CD8-positive, alpha-beta memory T cell (primary cell): ENCODE measurements at places on chromosomes 12 and 14. TPM values are rescaled to one million over a fixed set of nuclear protein-coding genes. Genes with fewer than 3 reads are reported as not detected.

- no peak for DNase-seq
Measured at GRCh38 chr12:90816353-90817089, 138.5 kb downstream of the CCER1 start.

DNA sequence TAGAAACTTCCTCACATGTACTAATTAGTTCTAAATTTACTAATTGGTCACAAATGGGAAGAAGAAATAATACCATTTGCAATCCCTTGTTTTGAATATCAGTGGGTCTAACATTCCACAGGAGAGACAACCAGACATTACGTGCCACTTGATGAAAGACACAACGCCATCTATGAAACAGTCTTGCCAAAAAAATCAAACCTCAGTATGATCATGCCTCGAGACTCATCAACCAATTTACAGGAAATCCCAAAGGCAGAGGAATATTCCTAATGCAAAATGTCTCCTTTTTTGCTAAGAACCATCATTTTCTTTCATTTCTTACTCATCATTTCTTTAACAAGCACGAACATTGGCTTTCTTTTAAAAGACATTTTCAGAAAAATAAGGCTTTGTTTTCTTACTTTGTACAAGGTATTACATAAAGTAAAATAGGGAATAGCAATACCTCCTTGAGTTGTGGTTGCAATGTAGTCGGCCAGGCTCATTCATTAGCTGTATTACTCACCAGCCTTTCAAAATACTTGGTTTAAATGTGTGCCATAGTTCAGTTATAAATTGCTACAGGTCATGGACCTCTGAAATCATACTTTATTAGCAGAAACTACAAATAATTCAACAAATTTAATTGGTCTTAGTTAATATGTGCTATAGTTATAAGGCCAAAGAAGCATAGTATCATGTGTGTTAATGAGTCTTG, 436.2 kb upstream of the FLRT2 start:
- DNase-seq: no peak

Gene BMP4
- total RNA-seq: not detected

- no peak for DNase-seq
Measured at GRCh38 chr12:132083614-132083940, 60.5 kb downstream of the DDX51 start.

Gene PRPF39
- total RNA-seq: 49.1 TPM

Gene RHOJ
- total RNA-seq: not detected

Gene RNU4-1
- 678 TPM for total RNA-seq

Gene ITGA7
- 2.7 TPM for total RNA-seq

GRCh38 chr12:113474635-113475436, 3.2 kb upstream of the LHX5 start:
- no peak for DNase-seq

GRCh38 chr14:84657911-84658310, 872.0 kb upstream of the FLRT2 start:
- no peak for DNase-seq

- DNase-seq: no peak
Measured at GRCh38 chr12:123063535-123063934, 83.1 kb downstream of the ARL6IP4 start.

- DNase-seq: no peak
Measured at GRCh38 chr14:29205658-29206057, 439.1 kb downstream of the FOXG1 start.

DNA sequence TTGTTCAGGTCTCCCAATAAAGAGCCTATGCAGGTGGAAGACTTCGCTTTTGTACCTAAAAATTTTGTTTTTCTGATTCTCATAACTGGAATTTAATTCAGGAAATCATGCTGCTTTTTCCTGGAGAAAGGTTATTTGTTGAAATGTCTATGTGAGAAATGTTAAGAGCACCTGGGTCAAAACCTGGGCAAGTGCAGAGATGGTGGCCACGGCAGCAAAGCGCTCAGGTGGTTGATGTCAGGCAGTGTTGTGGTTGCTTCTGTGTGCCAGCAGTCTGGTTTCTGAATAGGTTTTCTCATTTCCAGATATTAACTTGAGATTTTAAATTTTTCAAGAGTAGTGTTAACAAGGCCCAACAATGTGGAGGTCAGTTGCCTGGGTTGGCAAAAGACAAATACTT, 96.2 kb downstream of the ESR2 start:
- DNase-seq: no peak

DNA sequence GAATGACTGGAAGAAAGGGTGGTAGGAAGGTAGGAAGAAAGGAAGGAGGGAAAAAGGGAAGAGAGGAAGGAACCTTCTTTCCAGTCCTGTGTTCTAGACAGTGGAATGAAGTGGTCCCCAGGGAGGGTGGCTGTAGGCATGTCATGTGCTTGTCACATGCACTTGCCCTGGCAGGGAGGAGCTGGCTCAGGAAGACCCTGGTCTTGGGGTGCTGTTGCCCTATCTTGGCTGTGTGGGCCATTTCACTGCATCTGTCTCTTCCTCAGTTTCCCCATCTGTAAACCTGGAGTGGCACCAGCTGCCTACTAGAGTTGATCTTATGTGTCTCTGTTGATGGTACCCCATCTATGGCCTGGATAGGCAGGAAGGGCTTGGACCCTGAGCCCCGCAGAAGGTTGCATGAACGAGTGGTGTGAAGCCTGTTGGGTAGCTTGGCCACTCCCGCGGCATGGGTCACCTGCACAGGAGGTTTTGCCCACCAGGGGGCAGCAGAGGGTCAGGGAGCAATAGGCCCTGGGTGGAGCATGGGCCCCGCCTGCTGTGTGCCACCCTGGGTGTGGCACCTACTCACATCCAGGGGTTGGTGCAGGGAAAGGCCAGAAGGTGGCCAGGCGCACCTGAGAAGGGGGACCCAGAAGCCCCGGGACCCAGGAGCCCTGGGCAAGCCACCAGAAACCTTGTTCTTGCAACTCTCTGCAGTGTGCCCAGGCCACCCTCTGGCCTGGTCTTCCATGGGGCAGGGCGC, 25.1 kb downstream of the MEG3 start:
- DNase-seq: peak; percentile 60

DNA sequence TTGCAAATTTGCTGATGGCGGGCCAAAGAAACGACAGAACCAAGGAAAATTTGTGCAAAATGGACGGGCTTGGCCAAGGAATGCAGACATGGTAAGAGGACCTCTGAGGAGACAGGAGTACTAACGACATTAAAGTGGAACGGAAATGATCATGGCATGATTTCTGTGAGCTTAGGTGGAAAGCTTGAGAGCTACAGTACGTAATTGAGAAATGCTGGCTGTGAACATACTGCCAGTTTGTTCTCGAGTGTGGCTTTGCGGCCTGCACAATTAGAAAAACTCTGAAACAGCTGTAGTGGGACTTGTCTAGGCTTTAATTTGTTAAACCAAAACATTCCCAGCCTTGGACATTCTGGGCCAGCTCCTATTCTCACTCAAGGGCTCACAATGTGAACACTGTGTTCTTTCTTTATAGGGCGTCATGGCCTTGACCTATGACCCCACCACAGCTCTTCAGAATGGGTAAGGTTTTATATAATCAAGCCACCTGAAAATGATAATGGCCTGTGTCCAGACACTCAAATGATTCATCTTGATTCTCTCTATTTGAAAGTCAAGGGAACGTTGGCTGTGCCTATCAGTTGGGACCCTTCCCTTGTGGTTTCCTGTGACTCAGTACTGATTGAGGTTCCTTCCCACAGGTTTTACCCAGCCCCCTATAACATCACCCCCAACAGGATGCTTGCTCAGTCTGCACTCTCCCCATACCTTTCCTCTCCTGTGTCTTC, 48.5 kb downstream of the BAZ2A start:
- peak; percentile 62 for DNase-seq

GRCh38 chr14:59836116-59836515, 34.5 kb downstream of the RTN1 start:
- no peak for DNase-seq

- DNase-seq: no peak
Measured at GRCh38 chr12:20483776-20484175, 115.4 kb downstream of the PDE3A start.

DNA sequence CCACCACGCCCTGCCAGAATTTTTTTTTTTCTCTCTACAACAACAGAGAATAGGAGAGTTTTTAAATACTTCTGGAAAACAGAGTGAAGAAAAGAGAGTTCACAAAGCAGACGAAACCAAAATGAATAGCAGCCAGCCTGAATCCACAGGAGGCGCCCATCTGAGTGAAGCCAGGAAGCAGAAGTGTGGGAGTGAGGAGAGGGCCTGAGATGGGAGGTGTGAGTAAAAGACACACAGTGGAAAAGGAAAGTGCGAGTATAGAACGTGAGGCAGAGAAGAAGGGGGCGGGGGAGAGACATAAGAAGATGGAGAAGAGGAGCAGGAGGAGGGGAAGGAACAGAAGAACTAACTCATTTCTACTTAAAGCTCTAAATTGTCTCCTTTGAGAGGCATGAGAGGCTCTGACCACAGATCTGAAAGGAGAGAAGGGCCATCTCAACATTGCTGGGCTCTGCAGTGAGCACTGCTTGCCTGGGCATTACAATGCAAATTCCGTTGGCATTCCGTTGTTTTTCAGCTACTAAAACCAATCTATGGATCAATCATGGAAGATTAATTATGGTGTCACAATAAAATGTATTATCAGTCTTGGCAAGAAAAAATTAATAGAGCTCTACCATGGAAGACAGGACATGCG, 140.1 kb upstream of the CPSF6 start:
- no peak for DNase-seq

Gene HOXC12
- not detected for total RNA-seq

Gene PPP1R36
- 0.24 TPM for total RNA-seq

- DNase-seq: no peak
Measured at GRCh38 chr14:102819747-102820330, 42.6 kb downstream of the TRAF3 start.

Gene AKAP6
- total RNA-seq: 1.5 TPM

GRCh38 chr12:120640861-120641833, 721 bp downstream of the CABP1 start:
- peak; percentile 43 for DNase-seq

GRCh38 chr14:71324767-71325272, 417.6 kb downstream of the PCNX1 start:
- peak; percentile 58 for DNase-seq

GRCh38 chr14:76181546-76181945, 29.8 kb downstream of the GPATCH2L start:
- DNase-seq: no peak
